ENCODE measurements at places on chromosomes 16 and 17.

GRCh38 chr17:44556832-44557606, at the start of gene FZD2:
Gene FZD2 (plus strand): TSS chr17:44557484. CDS start chr17:44557689, 205 bp downstream.
- peak; percentile 89 for DNase-seq

DNA sequence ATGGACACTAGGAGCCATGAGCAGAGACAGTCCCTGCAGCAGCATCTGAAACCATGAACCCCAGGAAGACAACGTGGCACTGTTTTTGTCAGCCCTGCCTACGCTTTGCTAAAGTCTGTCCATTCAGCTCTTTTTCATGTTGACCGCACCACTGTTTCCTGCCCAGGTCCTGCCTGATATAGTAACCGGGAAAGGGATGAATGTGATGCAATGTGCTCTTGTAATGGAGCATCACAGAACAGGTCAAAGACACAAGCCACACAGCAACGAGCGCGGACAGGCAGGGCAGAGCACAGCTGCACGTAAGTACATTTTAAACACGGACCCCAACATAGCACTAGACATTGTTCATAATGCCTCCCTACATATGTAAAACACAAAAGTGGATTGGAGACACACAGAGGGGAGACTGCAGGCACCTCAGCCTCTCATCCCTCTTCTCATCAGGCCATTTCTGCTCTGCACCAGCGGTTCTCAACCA, 16.9 kb upstream of the TNFRSF13B start:
- no peak for DNase-seq

DNA sequence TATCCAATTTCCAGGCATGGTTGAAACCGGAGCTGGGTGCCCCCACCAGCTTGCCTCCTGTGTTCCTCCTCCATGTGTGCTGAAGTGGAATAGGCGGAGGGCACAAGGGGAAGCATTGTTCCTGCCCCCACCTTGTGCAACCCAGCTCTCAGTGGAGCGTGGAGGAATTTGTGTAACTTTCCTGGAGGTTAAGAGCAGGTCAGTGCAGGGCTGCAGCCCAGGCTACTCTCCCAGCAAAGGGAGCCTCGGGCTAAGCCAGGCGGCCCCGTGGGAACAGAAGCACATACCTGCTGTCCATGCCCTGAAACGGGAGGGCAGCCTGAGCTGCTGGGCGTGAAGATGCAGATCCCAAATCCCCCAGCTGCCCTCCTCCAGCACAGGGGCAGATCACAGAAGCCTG, 158.8 kb upstream of the LHX1 start:
- DNase-seq, result no peak

DNA sequence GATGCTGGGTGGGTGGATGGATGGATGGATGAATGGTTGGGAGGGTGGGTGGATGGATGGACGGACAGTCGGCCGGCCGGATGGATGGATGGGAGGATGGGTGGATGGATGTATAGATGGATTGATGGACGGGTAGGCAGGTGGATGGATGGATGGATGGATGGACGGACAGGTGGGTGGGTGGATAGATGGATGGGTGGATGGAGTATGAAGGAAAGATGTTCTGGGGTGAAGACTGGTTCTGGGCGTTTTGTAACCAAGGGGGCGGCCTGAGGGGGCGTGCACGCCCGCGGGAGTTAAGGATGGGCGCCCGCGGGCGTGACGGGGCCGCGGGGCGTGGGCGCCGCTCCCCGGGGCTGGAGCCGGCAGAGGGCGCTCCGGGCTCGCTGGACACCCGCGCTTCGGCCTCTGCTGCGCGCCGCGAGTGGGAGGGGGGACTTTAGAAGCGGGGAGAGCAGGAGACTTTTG, at the start of gene NECAB2:
NECAB2 (plus strand) TSS at position 407 of the 468 bp plus-strand sequence. CDS start 405 bp downstream, outside the sequence.
- DNase-seq, result peak; percentile 4

GRCh38 chr16:86889974-86890373, 311.6 kb downstream of the FOXL1 start:
- DNase-seq, result no peak

DNA sequence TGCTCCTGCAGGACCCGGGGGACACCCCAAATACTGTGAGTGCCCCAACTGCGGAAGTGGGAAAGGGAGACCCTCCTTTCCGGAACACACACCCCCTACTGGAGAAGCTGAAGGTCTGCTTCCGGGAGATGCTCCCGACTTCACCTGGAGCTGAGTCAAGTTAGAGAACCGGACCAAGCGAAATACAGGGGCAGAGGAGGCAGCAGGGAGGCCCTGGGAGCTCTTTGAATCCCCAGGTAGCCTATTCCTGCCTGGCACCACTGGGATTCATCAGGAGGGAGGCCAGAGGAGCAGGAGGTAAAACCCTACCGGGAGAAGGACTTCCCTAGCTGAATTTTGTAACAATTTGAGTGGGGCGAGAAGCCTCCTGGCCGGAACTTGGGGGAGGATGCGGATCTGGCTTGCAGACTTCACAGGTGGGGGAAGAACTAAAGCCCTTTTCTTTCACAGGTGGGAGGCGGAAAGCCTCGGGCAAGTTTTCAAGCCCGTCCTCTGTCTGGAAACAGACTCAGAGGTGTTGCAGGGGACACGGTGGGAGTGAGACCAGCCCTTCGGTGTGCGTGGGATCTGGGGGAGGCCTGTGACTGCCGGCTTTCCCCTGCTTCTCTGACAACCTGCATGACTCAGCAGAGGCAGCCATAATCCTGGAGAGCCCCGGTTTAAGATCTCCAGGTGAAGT, 22.4 kb upstream of the TEKT1 start:
- DNase-seq, result no peak

GRCh38 chr17:75622076-75622475, 11.2 kb upstream of the SMIM5 start:
- DNase-seq, result no peak

- no peak for DNase-seq
These were observed 58.3 kb upstream of the AKTIP start for GRCh38 chr16:53561101-53561888.

DNA sequence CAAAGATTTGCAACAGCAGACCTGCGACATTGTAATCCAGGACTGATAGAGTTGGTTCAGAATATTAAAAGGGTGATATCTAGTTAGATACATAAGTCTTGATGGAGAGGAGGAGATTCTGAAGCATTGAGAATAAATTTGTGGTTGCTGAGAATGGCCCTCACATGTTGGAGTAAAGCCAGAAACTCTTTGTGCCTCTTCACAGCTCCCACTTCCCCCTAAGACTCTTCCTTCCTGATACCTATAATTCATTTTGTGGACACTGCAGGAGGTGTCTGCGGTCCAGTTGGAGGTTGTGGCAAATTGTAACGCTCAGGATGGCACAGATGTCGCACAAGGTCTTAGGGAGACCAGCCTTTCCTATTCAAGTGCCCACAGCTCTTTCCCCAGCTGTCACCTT, 17.5 kb downstream of the WWOX start:
- DNase-seq, result no peak

GRCh38 chr16:64470916-64471315, 650.9 kb downstream of the CDH11 start:
- no peak for DNase-seq

GRCh38 chr17:44558334-44558709, 1.0 kb downstream of the FZD2 start:
- no peak for DNase-seq

DNA sequence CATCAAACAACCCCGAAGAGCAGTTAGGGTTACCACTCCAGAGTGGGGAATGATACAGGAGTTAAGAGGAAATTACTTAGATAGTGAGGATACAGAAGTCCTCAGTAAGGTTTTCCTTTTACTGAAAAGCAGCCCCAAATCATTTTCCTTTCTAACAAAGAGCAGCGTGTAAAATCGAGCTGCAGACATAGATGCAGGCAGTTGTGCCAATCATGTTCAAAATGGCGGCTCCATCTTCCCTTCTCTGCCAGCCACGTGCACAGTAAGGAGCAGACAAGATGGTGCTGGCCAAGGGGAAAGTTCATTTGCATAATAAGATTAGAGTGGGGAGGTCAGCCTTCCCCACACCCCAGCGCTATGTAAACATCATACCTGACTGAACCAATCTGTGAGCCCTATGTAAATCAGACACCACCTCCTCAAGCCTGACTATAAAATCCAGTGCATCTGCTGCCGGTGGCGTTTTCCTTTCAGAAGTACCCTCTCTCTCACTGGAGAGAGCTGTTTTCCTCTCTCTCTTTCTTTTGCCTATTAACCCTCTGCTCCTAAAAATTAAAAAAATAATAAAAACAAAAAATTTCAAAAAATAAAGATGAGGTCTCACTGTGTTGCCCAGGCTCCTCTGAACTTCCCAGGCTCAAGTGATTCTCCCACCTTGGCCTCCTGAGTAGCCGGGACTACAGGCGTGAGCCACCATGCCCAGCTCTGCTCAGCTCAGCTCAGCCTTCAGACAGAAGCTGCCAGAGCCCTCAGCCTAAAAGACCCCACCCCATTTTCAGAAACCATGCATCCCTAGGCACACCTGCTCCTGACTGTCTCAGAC, 2.6 kb upstream of the SRL start:
- DNase-seq, result peak; percentile 24

- DNase-seq, result no peak
These were observed 87.8 kb downstream of the MARCHF10 start for GRCh38 chr17:62720126-62720850.

DNA sequence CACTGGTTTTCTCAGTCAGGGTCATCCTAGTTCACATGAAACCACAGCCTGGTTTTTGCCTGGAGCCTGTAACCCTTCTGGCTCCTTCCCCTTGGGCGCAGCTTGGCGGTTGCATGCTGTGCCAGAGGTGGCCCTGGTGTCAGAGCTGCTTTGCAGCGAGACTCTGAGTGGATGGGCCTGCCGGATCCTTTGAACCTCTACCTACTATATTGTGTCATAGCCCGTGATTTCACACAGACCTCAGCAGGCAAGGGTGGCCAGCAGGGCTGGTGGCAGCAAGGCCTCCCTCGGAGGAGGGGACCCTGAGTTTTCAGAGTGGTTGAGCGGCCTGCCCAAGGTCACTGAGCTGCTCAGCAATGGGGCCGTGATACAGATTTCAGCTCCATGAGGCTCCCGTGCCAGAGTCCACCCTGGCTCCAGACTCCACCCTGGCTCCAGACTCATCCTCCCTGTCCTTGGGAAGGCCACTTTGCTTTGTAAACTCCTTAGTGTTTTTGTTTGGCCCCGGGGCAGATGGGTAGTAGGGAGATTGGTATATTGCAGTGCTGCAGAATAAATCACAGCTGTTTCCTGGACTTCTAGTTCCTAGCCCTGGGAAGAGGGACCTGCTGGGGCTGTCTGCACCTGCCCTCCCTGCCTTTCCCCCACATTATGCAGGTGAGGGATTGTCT, 9.7 kb downstream of the MPRIP start:
- no peak for DNase-seq

- no peak for DNase-seq
These were observed 70.5 kb downstream of the MPRIP start for GRCh38 chr17:17112628-17113200.

GRCh38 chr17:60065867-60066266, 12.9 kb downstream of the HEATR6 start:
- no peak for DNase-seq

DNA sequence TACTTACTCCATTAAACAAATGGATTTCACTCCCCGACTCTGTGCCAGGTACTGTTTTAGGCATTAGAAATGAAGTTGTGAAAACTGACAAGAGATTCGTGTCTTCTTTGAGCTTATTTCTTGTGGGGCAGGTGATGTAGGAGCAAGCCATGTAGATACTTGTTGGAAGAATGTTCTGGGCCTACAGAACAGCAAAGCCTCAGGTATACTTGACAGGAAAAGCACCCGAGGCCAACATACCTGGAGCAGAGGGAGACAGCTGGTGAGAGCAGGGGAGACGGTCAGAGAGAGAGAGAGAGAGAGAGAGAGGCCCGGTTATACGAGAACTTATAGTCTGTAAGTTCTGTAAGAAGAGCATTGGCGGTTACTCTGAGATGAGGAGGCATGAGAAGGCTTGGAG, 110.8 kb downstream of the FTO start:
- no peak for DNase-seq

DNA sequence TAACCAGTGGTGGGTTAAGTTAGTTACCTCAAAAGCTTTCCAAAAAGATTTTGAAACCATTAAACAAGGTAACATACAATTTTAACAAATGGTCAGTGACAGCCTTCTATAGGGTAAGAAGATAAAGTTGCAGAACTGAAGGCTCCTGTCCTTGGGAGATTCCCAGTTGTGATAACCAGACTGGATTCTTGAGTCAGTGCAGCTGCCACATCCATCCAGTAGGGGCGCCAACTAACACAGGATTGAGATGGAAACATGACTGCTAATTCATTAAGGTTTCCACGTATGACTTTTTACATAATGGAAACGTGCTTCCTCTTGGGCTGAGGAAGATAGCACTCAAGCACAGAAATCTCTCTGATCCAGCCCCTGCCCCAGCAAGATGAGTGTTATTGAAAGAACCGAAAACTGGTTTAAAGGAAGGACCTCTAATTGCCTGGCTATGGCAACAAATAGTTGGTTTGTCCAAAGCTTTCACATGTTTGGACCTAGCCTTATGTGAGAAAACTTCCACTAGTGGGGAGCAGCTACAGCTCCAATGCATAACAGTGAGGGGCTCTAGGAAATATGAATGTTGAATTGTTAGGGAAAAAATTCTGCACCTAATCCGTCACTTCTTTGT, 269.8 kb upstream of the MYOCD start:
- DNase-seq, result no peak

- DNase-seq, result no peak
These were observed 15.7 kb upstream of the NLRP1 start for GRCh38 chr17:5600041-5600440.

- no peak for DNase-seq
These were observed 256 bp downstream of the SYNGR3 start for GRCh38 chr16:1990101-1990350.

DNA sequence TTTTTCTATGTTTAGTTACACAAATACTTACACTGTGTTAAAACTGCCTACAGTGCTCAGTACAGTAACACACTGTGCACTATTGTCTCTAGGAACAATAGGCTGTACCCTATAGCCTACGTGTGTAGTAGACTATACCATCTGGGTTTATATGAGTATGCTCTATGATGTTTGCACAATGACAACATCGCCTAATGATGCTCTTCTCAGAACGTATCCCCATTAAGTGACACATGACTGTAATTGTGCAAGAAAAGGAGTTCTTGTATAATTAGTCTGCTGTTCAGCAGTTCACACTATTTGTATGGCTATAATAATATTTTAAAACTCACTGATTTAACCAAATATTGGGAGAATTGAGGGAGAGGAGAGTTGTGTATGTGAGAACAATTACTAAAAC, 173.7 kb downstream of the TRIM37 start:
- DNase-seq, result no peak

GRCh38 chr17:34389126-34389750, 26.2 kb upstream of the CCL1 start:
- DNase-seq, result no peak

DNA sequence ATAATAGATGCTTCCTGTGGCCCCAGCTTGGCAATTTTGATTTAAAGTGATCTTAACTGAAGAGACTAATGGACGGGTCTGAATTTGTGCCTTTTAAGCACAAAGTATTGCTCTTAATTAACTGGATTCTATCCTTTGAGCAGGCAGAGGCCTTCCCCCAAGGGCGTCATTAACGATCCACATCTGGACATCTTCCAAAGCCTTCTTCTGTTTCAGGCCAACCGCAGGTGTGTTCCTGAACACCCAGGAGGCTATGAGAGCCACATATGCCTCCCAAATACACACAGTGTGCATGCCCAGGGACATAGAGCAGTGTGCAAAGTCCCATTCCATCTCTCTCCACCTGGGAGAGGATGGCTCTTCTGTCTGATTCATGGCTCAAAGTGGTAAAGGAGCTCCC, 42.3 kb downstream of the MAPT start:
- DNase-seq, result peak; percentile 83

GRCh38 chr17:3979290-3979611, 15.0 kb upstream of the ATP2A3 start:
- DNase-seq, result no peak
